ENCODE measurements at places on chromosomes 1 and 21.
A peak's percentile ranks its signal among the peaks of the same experiment; 100 is the strongest.

DNA sequence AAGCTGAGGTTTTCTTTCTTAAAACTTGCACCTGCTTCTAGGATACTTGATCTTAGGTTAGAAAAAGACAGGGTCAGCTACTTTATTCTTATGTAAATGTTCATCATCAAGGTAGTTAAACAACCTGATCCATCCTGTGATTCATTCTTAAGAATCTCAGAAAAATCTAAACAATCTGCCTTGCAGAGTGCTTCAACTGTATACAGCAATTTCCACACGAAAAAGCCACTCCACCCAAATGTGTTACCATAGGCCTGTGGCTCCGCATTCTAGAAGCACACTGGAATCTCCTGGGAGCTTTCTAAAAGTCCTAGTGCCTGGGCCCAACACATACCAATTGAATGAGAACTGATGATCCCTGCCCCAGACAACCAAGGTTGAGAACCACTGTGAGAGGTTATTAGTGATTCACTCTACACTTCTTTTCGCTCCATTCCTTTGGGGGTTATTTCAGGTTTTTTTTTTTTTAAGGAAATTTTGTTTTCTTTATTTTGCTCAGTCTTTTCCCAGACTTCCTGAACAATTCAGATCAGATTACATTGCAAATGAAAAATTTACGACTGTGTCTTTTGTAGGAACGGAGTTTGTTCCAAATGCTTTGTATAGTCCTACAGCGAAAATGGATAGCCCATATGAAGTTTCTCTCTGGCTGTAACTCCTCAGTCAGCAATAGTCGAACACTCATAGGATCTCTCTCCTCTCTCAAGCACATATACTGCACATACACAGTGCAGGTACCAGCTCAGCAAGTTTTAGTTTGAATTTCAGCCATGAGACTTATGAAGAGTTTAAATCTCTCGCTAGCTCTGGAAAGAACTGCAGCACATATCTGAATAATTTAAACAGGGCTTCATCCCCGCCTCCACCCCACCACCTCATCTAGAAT lies 16.1 kb downstream of the SMYD2 start:
- DNase-seq, result no peak

DNA sequence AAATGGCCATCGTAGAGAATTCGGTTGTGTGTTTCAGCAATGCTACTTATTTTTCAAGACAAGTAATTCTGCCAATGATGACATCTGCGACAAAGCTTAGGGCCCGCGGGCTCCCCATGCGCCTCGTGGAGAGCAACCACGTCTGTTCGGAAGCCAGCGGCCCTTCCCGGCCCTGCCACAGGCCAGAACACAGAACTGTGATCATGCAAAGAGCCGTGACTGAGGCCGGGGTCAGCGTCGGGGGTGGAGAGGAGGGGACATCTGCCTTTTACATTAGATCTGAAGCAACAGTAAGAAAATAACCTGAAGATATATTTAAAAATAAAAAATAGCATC lies 103.7 kb downstream of the PGBD5 start:
- no peak for DNase-seq

- DNase-seq, result no peak
Measured at GRCh38 chr21:43333298-43334062, 93.5 kb downstream of the SIK1 start.

DNA sequence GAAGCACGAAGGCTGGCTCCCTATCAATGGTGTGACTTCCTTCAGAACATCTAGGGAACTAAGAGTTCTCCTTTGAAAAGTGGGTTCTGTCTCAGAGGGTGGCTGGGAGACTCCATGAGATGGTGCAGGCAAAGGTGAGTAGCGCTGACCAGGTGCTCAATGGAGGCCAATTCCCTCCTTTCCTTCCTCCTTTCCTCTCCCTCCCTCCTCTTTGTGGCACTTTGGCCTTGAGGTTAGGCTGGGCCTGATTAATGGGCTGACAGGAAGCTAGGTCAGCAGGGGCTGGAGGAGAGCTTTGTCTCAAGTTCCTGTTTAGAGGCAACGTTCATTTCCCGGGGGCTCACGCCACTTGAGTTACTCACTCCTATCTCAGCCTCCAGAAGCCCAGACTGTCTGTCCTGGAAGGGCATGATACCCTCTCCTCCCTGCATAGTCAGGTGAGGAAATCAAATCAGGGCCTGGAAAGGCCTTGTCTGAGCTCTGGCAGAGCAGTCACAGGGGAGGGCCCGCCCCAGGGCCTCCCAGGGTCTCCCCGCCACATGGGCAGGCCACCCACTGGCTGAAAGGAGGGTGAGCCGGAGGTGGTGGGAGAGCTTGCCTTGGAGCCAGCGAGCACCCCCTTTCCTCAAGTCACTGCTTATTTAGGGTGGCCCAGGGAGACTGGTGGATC lies 58.4 kb upstream of the SSBP3 start:
- no peak for DNase-seq

DNA sequence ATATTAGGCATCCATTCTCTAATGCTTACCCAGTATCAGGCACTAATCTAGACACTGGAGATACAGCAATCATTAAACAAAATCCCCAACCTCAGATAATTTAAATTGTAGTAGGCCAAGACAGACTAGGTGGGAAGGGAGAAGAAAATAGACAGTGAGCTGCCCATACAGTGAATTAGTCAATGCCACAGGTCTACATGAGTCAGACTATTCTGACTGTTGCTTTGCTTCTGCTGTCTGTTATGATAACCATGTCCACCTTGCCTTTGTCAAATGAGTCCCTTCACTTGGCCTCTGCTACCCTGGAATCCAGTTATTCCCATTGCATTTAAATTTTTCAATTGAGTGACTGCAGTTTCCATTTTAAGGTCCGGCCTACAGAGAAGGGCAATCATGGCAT lies 59.5 kb downstream of the PIK3R3 start:
- DNase-seq, result no peak

DNA sequence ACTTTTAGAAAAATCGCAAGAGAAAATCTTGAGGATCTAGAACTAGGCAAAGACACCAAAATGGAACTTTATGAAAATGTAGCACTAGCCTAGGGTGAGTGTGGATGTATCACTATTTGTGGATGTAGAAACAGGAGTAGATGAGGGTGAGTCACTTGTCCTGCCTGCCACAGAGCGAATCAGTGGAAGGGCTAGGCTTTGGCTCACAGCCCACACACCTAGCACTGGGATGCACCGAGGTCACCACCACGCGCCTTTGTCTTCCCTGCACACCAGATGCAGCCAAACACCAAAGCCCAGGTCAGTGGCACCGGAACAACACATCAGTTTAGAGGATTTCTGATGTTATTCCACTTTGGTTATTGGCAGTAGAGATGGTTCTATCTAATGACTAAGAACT lies 38.2 kb downstream of the PKNOX1 start:
- DNase-seq, result no peak

DNA sequence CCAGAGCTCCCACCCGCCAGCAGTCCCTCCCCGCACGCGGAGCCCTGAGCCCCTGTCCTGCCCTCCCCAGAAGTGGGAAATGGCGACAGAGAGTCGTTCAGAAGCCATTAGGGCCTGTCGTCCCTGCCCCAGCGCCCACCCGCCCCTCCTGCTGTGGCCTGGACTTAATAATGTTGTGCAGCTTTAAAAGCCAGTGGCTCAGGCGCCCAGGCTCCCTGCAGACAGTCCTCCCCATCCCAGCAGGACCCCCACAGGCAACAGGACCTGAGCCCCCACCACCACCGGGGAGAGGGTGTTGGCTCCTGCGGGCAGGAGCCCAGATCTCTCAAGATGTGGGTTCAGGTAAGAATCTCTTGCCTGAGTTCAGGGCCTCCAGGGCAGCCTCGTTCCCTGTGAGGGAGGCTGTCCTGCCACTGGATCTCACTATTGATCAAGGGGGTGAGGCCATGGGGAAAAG lies 125.3 kb upstream of the RUNX3 start:
- no peak for DNase-seq

- DNase-seq, result no peak
Measured at GRCh38 chr1:44489481-44489880, 84.4 kb downstream of the RNF220 start.

- no peak for DNase-seq
Measured at GRCh38 chr1:61561666-61562065, 163.3 kb downstream of the TM2D1 start.

GRCh38 chr1:32219022-32219421 lies 3.1 kb downstream of the TMEM234 start:
- DNase-seq, result no peak

DNA sequence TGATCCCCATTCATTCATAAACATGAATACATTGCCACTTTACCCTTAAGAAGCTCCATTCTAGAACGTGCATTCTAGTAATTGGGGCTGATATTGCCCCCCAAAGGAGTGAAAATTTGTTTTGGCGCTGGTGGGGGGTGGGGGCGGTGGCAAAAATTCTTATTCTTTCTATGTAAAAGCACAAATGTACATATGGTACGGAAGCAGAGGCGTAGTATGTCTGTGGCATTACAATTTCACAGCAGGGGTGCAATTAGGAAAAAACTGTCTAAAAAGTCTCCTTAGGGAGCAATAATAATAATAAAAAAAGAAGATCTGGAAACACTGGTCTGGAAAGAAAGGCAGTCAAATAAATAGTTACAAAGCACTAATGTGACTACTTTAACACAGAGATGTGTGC lies 40.4 kb upstream of the TMEM51 start:
- DNase-seq, result no peak

GRCh38 chr1:83583351-83584014 lies 415.4 kb downstream of the TTLL7 start:
- peak; percentile 3 for DNase-seq

DNA sequence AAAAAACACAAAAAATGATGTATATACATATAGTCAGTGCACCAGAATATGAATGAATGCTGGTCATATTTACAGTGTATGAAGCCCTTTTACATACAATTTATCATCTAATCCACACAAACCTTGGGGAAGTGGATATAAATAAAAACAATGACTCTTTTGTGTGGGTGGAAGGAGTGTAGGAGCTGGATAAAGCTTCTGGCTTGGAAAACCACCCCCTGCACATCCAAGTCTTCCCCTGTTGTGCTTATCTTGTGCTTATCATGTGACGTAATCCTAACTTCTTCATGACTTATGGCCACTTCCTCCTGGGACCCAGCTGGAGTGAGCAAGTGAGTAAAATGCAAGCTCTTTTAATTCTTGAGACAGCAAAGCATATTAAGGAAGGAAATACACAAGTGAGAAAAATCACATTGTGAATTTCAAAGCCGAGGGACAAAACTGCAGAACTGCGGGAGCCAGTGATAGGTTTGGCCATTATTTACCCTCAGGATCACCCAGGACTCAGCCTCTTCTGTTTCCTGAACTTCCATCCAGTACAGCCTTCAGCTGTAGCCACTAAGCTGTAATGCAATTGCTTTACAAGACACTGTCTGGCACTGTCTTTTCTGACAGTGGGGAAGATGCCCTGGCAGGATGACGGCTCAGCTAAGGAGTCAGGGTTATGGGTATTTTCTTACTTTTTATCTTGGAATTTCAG lies 104.0 kb upstream of the PPM1J start:
- no peak for DNase-seq

- no peak for DNase-seq
Measured at GRCh38 chr1:211591980-211592493, 13.1 kb upstream of the SLC30A1 start.

- no peak for DNase-seq
Measured at GRCh38 chr1:106688446-106688845, 368.0 kb upstream of the PRMT6 start.

- no peak for DNase-seq
Measured at GRCh38 chr1:22831729-22832413, 121.2 kb downstream of the EPHB2 start.

DNA sequence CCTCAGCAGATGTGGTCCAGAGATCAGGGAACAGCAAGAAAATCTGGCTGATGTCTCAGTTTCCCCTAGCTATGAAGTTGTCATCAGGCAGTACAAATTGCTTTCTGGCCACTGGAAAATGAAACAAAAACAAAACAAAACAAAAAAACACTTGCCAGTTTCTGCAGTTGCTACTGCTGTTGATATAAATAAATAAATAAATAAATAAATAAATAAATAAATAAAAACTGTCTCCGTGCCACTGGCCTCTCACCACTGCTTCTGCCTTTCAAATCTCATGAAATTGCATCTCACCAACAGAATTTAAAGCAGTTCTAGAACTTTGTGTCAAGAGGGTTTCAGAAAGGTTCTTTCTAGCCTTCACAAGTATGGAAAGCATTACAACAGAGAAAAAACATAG lies 62.9 kb downstream of the C1orf87 start:
- no peak for DNase-seq

DNA sequence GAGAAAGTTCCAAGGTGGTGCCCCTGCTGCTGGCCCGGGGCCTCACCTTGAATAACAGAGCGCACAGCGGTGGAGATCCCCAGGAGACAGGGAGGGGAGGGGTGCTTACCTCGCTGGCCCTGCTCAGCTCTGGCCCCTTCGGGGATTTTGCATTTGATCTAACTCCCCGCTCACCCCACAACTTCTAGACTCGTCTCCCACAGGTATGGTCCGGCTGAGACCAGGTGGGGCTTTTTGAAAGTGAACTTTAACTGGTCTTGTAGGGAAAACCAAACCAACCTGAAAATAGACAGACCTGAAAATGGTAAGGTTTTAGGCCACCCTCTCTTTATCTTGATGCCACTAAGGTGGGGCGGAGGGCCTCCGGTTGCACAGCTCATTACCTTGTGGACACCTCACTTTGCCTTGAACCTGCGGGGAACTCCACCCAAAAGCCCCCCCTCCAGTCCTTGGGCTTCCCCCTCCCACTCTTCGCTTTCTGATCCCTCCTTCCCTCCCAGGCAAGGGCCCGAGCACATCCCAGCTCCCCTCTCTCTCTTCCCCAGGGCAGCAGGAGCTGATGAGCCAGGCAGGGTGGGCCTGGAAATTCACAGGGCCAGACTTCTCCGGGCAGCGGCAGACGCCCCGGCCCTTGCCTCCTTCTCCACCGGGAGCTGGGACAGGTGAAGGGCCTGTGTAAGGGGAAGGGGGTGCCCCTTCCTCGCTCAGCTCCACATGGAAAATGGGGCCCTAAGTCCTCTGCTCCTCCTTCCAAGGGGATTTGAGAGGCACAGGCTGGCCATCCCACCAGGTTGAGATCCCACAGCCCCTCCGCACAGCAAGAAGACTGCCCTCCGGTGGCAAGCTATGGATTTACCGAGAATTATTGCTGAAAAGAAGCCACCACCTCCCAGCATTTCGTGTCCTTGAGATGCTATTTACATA lies 16.1 kb downstream of the TNFRSF8 start:
- DNase-seq, result peak; percentile 42

GRCh38 chr1:204042516-204042915 lies 30.4 kb upstream of the SOX13 start:
- DNase-seq, result no peak

GRCh38 chr1:180451504-180451903 lies 50.9 kb downstream of the ACBD6 start:
- no peak for DNase-seq

GRCh38 chr1:57910305-57910704 lies 486.4 kb upstream of the DAB1 start:
- no peak for DNase-seq

DNA sequence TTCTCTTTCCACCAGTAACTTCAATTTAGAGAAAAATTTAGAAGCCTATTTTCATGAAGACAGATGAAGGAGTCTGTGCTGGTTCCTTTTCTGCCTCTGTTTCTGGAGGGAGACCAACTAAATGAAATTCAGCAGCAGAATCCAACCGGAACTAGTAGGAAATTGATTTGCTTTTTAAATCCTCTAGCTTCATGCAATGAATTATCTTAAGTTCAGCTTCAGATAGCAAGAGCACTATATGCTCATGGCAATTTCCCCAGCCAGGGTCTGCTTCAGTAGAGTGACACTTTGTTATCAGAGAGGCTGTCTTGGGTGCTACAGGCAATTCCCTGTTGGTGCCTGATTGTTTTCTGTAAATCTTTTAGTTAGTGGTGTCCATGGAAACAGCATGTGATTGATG lies 189.7 kb downstream of the SLC35F3 start:
- no peak for DNase-seq

Data from stimulated activated CD4-positive, alpha-beta T cell treated with anti-CD3 and anti-CD28 coated beads, Interleukin-1b, Interleukin-23, amount 100 ng/mL, for 4 hours (primary cell).